Fibroblast of skin of left quadriceps (primary cell): ENCODE measurements at places on chromosomes 3 and 15.

- DNase-seq, result no peak
Observed at GRCh38 chr3:171514466-171514865, 54.3 kb upstream of the TNIK start.

GRCh38 chr3:50274371-50275104 lies 4.3 kb upstream of the LSMEM2 start:
- DNase-seq, result no peak

GRCh38 chr15:64883100-64883581 lies 28.6 kb upstream of the ANKDD1A start:
- no peak for DNase-seq

GRCh38 chr3:141342386-141342785 lies 25.9 kb upstream of the ZBTB38 start:
- no peak for DNase-seq

GRCh38 chr3:13077431-13078162 lies 4.4 kb upstream of the IQSEC1 start:
- peak; percentile 28 for DNase-seq

DNA sequence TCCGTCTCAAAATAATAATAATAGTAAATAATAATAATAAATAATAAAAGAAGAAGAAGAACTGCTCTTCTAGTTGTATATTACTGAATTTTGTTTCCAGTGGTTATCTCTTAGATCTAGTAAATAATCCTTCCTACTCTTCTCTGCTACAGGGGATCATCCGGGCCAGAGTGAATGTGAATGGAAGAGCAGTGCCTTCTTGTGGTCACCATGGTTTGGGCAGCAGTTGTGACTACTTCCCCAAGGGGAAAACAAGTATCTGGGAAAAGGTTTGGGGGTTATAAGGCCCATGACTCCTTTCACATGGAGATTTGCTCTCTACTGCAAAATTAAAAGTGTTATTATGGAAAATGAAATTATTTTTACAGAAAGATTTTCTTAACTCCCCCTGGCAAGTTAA lies 5.5 kb upstream of the OR5K1 start:
- no peak for DNase-seq

GRCh38 chr3:81459733-81460132 lies 301.7 kb downstream of the GBE1 start:
- DNase-seq, result no peak

- no peak for DNase-seq
Observed at GRCh38 chr3:197356275-197356674, 57.9 kb upstream of the DLG1 start.
